ENCODE measurements at places on chromosomes 5 and 9. TPM values are rescaled to one million over a fixed set of nuclear protein-coding genes. Genes with fewer than 3 reads are reported as not detected.

- no peak for DNase-seq
- no peak overlapping the region for H3K4me3 ChIP-seq
- H3K36me3 ChIP-seq: no peaks in the 10 kb centered on the region
- no peaks in the 10 kb centered on the region for H3K4me1 ChIP-seq
Measured at GRCh38 chr5:40364441-40364840, 315.3 kb upstream of the PTGER4 start.

DNA sequence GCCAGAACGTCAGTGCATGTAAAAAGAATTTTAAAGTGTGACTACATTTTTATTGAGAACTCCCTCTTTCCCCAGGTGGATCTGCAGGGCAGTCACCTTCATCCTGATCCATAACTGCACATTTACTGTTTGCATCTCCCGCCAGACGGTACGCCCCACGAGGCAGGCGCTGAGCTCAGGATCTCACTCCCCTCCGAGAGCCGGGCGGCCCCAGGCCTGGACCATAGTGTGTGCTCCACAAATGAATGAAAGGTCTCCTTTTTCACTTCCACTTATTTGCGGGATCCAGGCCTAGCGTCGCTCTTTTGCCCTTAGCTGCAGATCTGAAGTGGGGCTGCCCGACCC lies 378 bp downstream of the DROSHA start:
- no peaks in the 10 kb centered on the region for H3K27me3 ChIP-seq
- H3K4me3 ChIP-seq: peak overlapping the region; percentile 86
- peak overlapping the region; percentile 47 for H3K27ac ChIP-seq
- DNase-seq: peak; percentile 40

DNA sequence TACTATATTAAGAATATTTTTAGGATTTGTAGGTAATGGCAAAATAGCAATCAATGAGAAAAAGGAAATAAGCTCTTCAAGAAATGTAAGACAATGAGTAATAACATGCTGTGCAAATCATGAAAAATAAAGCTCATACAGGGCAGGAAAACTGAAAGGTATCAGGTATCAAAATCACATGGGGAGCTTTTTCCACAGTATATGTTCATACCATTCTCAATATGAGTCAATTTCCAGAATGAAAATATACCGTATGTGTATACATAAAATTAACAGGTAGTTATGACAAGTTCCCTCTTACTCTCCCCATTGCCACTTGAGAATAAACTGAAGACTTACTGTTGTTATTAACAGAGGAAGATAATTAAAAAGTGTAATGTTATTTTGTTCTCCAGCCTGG lies 35.9 kb downstream of the EFCAB9 start:
- no peak overlapping the region for H3K4me3 ChIP-seq
- peaks cover 2% of the 10 kb centered on the region for H3K36me3 ChIP-seq
- no peak for DNase-seq
- H3K27me3 ChIP-seq: no peaks in the 10 kb centered on the region

The COL23A1 gene
- not detected for total RNA-seq

- DNase-seq: no peak
- H3K36me3 ChIP-seq: no peaks in the 10 kb centered on the region
- H3K4me3 ChIP-seq: no peak overlapping the region
- H3K27me3 ChIP-seq: no peaks in the 10 kb centered on the region
- H3K4me1 ChIP-seq: no peaks in the 10 kb centered on the region
- H3K27ac ChIP-seq: no peak overlapping the region
Measured at GRCh38 chr5:19497229-19497815, 490.7 kb downstream of the CDH18 start.
